ENCODE measurements at places on chromosomes 2 and 18. TPM values are rescaled to one million over a fixed set of nuclear protein-coding genes. Genes with fewer than 3 reads are reported as not detected.

The CYP26B1 gene
- 1.2 TPM for total RNA-seq

The RGPD4 gene
- total RNA-seq = not detected

The PFN4 gene
- total RNA-seq = 0.32 TPM

The ZSWIM2 gene
- 0.13 TPM for total RNA-seq

The IL18RAP gene
- total RNA-seq = not detected

The PID1 gene
- total RNA-seq = 0.76 TPM

The TSPYL6 gene
- total RNA-seq = not detected

The RNF125 gene
- total RNA-seq = 4.8 TPM

The ALKAL2 gene
- total RNA-seq = not detected

The ATOH8 gene
- 31.7 TPM for total RNA-seq

The RUFY4 gene
- not detected for total RNA-seq

The VIT gene
- total RNA-seq = not detected

Measured in bladder microvascular endothelial cell (primary cell).